Stimulated activated CD4-positive, alpha-beta T cell treated with anti-CD3 and anti-CD28 coated beads, TNF-alpha, amount 100 ng/mL, for 24 hours (primary cell): ENCODE measurements at places on chromosomes 5 and 9.

DNA sequence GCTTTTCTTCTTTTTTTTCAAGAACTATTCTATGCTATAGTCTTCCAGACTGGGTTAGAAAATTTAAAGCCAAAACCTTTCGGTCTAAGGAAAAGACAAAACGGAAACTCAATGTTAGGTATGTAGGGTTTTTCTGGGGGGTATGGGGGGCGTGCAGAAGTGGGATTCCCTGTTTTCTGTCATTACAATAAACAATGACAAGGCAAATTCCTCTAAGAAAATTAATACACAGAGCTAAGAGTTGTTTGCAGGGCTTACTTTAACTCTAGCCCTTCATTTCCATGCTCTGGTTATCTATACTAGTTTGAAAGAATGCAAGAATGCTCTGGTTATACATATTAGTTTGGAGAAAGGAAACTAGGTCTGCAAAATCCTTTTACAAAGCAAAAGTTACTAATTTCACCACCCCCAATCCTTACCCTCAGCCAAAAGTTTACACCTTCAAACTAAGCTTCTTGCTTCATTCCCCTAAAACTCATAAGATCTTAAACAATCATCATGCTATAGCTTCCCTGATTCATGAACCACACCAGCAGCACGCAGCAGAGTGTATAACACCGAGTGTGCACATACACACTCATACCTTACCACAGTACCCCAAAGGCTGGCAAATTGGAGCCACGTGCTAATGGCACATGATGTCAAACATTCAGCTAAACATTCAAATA is 89.1 kb upstream of the NR5A1 start:
- DNase-seq: no peak

GRCh38 chr5:6105320-6105719 is 273.0 kb downstream of the MED10 start:
- no peak for DNase-seq

GRCh38 chr9:106286249-106286648 is 576.7 kb upstream of the ZNF462 start:
- DNase-seq: no peak

DNA sequence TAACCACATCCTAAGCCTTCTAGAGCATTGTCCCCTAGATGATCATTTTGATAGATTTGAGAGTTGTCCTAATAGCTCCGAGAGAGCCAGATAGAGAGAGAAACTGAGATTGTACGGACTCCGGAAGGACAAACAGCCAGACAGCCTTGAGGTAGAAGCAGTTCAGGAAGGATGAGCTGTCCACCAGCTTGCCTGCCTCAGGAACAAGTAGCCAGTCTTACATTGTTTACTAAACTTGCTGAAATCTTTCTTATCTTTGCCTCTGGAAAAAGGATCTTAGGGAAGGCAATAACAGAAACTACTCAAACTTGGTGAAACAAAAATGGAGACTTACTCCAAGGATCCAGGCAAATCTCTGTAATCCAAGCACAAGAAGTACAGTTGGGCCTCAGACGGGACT is 39.0 kb upstream of the SAP30L start:
- no peak for DNase-seq

GRCh38 chr5:173970878-173971650 is 17.9 kb upstream of the C5orf47 start:
- no peak for DNase-seq

DNA sequence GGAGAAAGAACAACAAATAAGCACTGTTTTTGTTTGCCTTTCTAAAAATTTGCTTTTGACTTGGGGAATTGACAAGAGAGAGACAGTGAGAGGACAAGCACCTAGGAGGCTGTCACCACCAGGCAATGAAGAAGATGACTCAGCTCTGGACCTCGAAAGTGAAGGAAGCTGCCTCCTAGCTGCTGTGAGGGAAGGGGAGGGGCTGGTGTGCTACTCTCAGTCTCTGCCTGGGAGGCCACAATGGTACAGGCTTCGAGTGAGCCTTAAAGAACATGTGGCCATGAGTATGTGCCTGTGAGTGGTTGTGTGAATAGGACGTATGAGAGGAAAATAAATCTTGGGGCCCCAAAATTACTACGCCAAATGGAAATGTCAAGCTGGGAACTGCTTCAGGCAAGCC is 7.1 kb upstream of the PLK2 start:
- no peak for DNase-seq

GRCh38 chr5:8628521-8628920 is 759.6 kb downstream of the MTRR start:
- no peak for DNase-seq

GRCh38 chr5:178216779-178217178 is 12.4 kb downstream of the HNRNPAB start:
- DNase-seq: no peak

DNA sequence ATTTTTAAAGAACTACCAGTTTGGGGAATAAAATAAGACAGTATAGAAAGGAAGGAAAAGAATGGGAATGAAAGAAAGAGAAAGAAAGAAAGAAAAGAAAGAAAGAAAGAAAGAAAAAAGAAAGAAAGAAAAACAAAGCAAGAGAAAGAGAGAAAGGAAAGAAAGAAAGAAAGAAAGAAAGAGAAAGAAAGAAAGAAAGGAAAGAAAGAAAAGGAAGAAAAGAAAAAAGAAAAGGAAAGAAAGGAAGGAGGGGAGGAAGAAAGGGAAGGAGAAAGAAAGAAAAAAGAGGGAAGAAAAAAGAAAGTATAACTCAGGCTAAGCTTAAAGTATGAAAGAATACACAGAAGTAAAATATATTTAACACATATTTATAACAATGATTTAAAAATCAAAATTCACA is 51.0 kb upstream of the FGF10 start:
- DNase-seq: no peak

- no peak for DNase-seq
Observed at GRCh38 chr5:164301708-164302107, 796.3 kb downstream of the MAT2B start.

- no peak for DNase-seq
Observed at GRCh38 chr9:37293664-37294524, 128.6 kb upstream of the GRHPR start.
